ENCODE measurements at places on chromosomes 11 and 22.

DNA sequence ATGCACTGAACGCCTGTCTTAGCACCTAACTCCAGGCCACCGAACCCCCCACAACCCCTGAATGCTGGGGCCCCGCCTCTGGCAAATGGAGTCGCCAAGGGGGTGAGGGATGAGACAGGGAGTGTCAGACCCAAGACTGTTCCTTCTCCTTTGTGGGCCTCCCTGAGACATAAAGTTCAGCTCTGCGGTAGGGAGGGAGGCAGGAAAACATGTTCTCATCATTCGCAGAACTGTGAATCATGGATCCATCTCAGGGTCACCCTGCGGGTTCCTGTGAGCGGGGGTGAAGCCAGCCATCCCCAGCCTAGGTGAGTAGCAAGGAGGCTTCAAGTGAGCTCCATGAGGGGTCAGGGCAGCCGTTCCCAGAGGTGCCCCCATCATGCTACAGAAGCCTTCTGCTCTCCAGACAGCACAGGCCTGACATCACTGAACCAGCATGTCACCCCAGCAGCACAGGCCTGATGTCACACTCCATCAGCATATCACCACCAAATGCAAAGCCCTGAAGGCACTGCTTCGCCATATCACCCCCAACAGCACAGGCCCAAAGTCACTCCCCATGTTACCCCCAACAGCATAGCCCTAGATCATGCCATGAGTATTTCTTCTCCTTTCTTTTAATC, 27.2 kb downstream of the TMPRSS6 start:
- DNase-seq = no peak

DNA sequence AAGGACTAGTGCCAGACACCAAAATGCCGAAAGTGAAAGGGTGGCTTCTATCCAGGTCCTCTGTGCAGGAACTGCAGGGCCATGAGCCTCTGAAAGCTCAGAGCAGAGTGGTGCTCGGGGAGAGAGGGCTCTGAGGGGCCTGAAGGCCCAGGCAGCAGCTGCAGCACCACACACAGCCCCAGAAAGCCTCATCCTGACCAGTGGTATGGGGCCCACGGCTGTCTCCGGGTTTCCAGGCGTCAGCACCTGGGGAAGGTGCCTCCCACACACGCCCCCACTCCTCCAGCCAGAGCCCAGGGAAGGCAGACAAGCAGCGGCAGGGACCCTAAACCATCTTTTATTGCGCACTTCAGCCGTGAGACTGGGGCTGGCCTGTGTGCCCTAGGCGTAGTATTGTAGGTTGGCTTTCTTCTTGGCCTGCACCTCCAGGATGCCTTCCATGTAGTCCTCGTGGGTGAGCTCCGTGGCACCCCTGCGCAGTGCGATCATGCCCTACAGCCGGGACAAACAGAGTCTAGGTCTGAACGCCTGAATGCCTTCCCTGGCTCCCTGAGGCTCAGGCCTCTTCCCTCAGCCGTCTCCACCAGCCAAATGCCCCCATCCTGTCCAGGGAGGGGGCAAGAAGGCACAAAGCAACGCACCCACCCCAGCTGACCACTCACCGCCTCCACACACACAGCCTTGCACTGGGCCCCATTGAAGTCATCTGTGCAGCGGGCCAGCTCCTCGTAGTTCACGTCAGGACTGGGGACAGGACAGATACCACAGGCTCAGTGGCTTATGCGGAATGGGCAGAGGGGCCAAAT, 7.6 kb downstream of the PSMC3 start:
- DNase-seq = no peak

DNA sequence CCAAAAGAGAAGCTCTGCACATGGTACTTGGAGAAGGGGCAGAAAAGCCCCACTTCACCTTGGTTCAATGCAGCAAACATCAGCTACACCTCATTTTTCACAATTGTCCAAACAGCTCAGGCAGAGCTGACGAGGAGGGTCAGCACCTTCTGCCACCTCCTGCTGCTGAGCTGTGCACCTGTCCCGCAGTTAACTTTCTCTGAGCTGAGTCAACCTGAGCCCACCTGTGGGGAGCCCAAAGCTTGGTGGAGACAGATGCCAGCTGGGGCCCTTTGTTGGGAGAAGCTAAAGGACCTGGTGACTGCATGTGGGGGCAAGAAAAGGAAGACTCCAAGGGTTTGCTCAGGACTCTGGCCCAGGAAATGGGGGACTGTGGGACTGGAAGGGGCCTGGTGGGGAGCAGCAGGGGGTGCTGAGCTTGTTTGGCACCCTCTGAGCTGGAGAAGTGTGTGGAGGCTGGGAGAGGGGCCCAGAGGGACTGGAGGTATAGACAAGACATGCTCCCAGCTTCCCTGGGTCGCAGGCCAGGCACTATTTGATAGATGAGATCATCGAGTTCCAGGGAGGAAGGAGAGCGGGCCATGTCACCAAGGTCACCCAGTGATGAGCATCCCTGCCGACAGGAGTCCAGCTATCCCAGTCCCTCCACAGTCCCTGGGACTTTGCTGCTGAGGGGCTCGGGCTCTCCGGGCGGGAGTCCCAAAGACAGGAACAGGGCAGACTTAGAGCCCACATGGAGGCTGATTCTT, 53.5 kb downstream of the KCNJ4 start:
- no peak for DNase-seq

DNA sequence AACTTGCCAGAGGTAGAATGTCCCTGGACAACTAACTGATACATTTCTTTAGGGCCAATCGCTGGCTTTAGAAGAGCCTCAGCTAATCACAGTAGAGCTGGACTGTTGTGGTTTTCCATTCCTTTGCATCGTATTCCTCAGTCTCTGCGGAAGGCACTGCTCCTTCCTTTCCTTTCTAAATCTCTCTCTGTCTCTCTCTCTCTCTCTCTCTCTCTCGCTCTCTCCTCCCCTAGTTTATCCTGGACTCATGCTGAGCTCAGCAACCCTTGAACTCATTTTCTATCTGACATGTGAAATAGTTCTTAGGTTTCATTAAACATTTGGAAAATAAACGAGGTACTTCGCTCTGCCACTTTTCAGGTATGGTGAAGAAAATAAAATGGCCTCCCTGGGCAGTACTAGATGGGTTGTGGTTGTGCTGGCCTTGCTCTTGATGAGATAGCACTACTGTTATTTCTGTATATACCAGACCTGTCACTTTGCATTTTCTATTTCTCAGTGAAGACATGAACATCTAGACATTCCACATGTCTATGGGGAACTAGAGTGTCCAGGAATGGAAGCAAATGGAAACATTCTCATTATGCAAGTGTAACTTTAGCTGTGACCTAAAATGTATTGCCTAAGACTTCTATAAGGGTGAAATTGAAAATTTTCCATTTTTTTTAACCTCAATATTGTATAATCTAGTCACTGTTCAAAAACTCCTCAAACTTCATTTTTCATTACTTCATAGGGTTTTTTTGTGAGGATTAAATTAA, 12.0 kb upstream of the SESN3 start:
- no peak for DNase-seq

DNA sequence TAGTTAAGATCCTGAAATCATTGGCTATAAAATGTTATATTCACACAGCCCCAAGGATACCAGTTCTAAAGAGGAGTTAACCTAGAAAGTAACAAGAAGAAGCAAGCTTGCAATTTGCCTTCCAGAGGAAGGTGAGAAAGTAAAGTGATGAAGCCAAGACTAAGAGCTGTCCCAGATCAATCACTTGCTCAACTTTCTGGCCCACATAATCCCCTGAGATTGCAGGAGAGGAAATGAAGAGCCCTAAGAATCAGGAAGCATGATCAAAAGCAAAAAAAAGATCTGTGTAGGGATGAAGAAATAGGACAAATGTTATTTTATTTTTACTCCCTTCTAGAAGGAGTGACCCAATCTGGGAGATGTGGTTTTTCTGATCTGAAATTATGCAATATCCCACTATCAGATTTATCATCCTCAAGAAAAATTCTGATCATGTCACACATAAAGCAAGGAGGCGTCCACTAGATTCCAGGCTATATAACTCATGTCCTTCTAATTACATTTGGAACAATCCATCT, 180.3 kb upstream of the GUCY1A2 start:
- no peak for DNase-seq

- DNase-seq = no peak
Measured at GRCh38 chr11:124676386-124676785, 2.7 kb downstream of the SPA17 start.

DNA sequence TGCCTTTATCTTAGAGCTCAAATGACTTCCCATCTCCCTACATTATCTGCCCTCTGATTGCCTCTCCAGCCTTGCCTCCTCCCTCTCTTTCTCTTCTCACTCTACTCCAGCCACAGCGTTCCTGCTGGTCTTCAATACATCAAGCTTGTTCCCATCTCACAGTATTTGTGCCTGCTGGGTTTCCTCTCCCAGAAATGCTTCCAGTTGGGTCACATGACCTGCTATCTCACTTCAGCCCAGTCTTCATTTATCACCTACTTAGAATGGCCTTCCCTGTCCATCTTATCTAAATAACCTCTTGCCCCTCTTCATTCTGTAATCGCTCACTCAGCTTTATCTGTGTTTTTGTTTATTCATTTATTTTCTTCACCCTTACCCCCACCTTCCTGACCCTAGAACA, 61.8 kb upstream of the FAR1 start:
- DNase-seq = no peak

GRCh38 chr11:61850687-61851086, 22.6 kb downstream of the FADS2 start:
- DNase-seq = no peak

- DNase-seq = no peak
Measured at GRCh38 chr11:129323896-129324502, 51.6 kb upstream of the BARX2 start.

DNA sequence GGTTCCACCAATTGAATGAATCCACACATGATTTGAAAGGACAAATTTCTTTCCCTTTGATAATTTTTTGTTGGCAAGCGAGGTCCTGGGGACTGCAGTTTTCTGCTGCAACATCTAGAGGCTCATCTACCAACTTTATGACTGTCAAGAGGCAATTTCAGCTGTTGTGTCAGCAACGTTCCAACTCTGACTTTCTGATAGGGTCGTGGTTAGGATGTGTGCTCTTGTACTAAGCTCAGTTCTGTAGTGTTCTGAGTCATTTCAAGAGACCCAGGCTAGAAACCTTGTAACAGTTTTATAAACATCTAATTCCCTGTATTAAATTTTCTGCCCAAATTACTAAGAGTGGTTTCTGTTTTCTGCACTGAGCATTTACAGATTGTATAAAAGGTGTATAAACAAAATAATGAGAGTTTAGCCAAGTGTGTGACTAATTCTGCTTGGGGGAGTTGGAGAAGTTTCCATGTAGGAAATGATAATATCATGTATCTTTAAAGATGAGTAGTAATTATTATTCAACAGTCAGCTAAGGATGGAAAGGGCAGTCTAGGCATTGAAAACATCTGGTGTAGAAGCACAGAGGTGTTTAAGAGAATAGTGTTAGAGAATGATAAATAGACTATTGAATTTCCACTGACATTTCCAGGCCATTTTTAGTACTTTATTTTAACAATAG, 72.2 kb downstream of the RBMXL2 start:
- no peak for DNase-seq

GRCh38 chr22:45783021-45783420, 111.4 kb downstream of the ATXN10 start:
- no peak for DNase-seq

Data from activated CD8-positive, alpha-beta memory T cell treated with anti-CD3 and anti-CD28 coated beads for 24 hours (primary cell).